ENCODE measurements at places on chromosomes 2 and 18.
A peak's percentile ranks its signal among the peaks of the same experiment; 100 is the strongest.

DNA sequence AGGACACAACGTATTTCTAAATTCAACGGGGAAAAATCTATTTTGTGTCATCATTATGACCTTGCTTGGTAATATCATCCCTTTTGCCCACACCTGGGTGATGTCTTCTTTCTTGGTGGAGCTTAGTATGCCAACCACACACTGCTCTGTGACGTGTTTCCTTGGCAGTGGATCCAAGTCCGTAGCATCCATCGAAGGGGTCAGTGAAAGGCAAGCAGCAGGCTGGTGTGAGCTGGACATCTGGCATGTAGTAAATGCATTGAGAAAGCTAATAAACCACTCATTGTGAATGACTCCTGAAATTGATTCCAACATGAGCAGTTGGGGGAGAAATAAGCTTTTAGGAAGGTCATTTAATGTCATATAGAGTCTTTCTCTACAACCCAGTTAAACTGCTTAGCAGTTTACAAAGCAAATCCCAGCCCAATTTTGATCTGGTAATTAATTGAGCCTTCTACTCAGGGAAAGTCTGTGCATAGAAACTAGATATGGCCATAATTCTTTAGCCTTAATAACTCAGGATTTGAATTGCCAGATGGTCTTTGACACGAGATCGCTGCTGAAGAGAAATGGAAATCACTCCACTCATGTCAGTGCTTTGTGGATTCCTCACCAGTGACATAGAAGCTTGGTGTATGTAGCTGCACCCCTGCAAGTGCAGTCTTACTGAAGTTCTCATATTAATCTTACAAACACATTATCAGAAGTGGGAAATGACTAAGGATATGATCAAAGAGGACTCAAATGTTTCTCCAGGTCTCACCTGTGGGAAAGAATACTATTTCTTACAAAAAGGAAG lies 494.8 kb downstream of the CMPK2 start:
- DNase-seq = no peak

GRCh38 chr2:28687171-28687570 lies 64.5 kb upstream of the PPP1CB start:
- no peak for DNase-seq

- no peak for DNase-seq
Observed at GRCh38 chr18:47993409-47993808, 63.0 kb upstream of the SMAD2 start.

DNA sequence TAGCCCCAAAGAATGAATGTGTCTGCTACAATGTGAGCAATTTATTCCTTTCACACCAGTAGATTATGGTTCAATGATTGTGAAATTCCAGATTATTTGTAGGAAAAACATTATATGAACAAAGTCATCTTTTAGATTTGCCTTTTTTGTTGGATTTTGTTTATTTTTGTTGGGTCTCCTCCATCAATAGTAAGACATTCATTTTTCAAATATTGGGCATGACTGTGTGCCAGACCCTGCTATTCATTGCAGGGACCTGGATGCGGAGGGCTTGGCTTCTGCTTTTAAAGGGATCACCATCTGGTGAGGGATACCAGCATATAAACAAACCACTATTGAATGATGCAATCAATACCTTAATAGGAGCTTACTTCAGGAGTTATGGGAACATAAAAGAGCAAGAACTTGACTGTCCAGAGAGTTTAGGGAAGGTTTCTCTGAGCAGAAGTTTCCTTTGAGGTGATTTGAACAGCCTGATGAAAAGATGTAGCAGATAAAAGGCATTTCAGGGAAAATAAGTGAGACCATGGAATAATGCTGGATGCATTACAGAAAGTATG lies 486.7 kb downstream of the EPHA4 start:
- DNase-seq = no peak

- no peak for DNase-seq
Observed at GRCh38 chr18:33761363-33761762, 183.3 kb downstream of the ASXL3 start.

- DNase-seq = no peak
Observed at GRCh38 chr2:119716284-119716672, 37.3 kb downstream of the TMEM177 start.

DNA sequence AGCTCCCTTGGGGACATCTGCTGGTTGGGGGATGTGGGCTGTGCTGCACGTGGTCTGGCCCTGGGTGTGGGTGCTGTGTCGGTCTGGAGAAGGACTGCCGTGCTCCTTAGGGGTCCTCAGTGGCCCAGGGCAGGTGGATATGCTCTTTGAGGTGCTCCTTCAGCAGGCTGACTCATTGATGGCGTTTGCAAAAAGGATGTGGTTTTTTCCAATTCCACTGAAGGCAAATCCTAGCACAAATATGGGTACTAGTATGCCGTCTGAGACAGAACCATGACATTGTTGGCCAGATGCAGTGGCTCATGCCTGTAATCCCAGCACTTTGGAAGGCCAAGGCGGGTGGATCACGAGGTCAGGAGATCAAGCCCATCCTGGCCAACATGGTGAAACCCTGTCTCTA lies 3.3 kb downstream of the PPP1R7 start:
- no peak for DNase-seq

DNA sequence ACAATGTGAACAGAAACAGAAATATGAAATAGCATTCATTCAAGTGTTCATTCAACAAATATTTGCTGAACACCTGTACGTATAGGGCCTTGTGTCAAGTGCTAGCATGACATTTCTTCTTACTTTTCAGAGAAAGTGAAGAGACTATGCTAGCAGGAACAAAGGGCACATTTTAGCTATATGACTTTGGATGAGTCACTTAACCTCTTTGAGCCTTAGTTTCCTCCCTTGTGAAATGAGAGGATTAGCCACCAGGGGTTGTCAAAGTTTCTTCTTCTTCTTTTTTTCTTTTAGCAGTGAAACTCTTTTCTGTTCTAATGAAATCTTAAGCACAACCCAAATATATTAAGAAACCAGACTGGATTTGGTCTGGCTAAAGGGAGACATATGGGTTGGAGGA lies 53.1 kb downstream of the FIGN start:
- DNase-seq = peak; percentile 40

GRCh38 chr2:109409321-109410038 lies 204.3 kb downstream of the SEPTIN10 start:
- no peak for DNase-seq

DNA sequence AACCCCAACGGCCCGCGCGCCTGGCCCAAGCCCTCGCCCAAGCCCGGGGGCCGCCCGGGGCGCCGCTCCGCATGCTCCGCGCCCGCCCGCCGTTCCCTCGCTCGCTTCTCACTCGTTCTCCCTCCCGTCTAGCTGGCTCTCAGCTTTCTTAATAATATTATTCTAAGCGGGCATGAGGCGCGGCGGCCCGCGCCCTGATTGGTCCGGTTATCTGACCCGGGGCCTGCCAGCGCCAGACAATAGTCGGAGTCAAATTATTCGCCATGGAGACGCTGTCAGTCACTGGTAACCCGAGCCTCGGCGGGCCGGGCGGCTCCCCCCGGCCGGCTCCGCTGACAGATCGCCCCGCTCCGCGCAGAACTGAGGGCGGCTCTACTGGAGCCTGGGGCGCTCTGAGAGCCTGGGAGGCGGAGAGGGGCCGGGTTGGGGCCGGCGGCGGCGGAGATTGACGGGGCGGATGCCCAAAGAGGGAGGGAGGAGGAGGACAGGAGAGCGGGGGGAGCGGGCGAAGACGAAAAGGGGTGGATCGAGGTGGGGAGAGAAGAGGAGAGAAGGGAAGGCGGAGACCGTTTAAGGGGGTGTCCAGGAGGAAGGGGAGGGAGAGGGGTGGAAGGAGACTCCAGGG lies at the start of gene SIX2:
SIX2 (minus strand) TSS at position 150 of the 625 bp plus-strand sequence. CDS start 342 bp downstream, outside the sequence.
- DNase-seq = peak; percentile 94

DNA sequence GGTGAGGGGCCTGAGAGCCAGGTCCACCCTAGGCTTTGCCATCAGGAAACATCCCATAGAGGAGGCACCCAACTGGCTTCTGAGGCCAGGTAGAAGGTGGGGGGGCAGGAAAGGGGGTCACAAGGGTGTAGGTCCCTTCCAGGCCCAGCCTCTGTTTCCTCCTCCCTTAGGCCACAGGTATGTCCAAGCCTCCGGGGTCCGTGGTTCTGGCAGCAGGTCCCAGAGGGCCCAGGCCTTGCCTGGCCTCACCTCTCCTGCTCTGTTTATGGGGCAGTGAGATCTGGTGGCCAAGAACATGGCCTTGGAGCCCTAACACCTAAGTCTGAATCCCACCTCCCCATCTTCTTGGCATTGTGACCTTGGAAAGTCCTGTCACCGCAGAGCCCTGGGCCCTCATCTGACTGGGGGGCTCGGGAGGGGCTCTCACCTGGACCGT lies 21.6 kb upstream of the GPR17 start:
- no peak for DNase-seq

DNA sequence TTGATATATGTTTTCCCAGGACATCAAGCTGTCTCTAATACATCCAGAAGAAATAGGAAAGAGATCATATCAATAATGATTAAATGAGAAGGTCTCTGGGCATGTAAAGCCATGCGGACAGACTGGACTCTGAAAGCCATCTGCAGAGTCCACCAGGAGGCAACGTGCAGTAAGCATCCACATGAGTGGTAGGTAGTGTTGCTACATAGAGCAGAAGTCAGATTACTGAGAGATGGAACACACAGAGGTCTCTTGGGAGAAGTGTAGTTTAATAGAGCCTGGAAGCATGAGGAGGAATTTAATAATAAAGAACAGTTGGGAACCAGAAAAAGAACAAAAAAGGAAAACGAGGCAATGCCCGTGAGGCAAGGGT lies 758.1 kb upstream of the DDX18 start:
- no peak for DNase-seq

- peak; percentile 32 for DNase-seq
Observed at GRCh38 chr2:114543236-114543766, 100.9 kb downstream of the DPP10 start.

GRCh38 chr2:130766711-130767407 lies 11.5 kb downstream of the AMER3 start:
- no peak for DNase-seq

GRCh38 chr2:35365859-35366258 lies 989.7 kb upstream of the CRIM1 start:
- no peak for DNase-seq

DNA sequence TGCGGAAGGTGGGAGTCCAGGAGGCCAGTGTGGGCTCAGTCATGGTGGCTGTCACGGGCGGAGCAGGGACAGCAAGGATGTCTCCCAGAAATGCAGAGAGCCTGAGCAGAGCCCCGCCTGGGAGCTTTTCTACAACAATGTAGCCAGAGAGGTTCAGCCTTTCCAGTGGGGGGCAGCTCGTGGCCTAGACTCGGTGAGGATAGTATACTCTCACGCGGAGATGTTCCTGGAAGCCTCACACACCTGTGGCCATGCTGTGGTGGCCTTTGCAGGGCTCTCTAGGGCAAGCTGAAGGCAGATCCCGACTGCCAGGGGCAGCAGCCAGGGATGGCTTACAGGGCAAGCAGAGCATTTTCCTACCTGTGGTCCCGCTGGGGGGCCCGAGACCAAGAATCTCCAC lies 244.1 kb downstream of the LDLRAD4 start:
- DNase-seq = no peak

DNA sequence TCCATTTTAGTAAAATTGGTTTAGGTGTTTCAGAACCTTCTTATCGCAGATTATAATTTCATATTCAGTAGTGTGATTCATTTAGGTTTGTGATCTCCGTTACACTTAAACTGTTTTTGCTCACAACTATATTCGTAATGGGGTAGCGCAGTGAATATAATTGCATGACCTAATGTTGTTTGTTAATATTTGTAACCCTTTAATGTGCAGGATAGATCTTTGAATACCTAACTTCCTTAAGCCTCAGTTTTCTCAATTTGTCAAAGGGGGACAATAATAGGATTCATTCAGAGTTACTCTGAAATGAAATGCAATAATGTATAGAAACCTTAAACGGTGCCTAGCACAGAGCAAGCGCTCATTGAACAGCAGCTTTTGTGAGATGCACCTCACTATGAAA lies 558 bp upstream of the ZDBF2 start:
- DNase-seq = no peak

DNA sequence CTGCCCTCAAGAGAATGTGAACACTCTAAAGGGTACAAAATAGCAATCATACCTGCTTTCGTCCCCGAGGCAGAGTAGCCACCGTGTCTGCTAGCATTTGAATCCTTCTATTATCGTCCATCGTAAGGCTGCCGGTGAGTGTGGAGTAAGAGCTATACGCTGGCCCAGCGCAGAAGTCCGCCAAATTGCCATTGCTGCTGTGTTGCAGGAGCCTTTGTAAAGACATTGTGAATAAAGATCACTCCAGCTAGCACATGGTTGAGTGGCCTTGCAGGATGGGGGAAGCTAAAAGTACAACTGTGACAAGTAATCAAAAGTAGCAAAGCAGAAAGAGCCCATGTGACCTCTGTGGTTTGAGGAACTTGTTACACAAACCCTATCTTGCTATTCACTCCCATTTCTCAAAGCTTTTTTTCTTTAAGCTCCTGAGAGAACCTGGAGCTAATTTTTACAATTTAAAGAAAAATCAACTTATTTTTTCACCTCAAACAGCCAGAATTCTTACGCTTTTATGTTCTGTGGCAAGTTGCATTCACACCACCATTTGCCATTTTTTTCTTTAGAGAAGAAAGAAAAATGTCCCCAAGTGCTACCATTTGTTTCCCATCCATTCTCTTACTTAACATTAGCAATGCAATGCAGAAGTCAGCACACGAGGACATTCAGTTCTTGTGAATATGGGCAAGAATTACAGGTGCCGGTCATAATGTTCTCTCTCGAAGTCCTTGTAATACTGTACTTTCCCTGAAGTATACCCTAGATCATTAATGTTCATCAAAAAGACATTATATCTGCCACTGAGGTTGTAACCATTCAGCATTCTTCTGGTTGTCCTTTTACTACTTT lies at the start of gene CYTIP:
CYTIP (minus strand) TSS at position 295 of the 846 bp plus-strand sequence; CDS start at position 226, 69 bp downstream.
- no peak for DNase-seq

GRCh38 chr18:23487738-23488570 lies 15.4 kb upstream of the RMC1 start:
- no peak for DNase-seq

DNA sequence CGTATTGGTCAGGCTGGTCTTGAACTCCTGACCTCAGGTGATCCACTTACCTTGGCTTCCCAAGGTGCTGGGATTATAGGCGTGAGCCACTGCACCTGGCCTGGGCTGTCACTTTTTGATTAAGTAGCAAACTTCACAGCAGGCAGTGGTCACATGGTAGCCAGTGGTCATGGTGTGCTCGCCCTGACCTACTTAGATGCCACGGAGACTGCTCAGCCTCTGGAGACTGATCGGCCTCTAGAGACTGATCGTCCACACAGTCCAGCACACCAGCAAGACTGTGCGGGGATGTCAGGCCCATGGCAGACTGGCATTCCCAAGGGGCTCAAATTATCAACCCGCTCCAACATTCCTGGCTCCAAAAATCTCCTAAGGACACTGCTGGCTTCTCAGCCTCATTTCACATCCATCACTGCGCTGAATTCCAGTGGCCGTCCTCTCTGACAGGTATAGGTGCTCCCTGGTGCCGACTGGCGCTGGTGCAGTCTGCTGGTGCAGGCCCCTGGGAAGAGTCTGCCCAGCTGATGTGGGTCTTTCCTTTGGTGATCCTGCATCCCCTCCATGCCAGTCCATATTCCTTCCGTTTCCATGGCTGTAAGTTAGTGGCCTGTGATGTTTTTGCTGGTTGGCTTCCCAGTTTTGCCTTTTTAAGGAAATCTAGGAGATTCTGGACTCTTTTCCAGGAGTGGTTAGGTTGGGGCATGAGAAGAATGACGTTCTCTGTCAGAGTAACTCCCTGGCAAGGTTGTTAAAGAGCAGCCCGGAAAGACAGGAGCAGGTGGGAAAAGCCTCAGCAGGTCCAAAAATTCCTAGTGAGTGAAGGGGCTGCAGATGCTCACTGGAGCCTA lies 374.5 kb upstream of the HS6ST1 start:
- no peak for DNase-seq

- no peak for DNase-seq
Observed at GRCh38 chr2:220076734-220077133, 449.3 kb downstream of the SLC4A3 start.

- DNase-seq = no peak
Observed at GRCh38 chr2:216920937-216921456, 61.1 kb upstream of the TNP1 start.

- DNase-seq = no peak
Observed at GRCh38 chr2:16261791-16262190, 321.4 kb downstream of the MYCN start.

Data from kidney glomerular epithelial cell (primary cell).